ENCODE measurements at places on chromosomes 11 and 22.

DNA sequence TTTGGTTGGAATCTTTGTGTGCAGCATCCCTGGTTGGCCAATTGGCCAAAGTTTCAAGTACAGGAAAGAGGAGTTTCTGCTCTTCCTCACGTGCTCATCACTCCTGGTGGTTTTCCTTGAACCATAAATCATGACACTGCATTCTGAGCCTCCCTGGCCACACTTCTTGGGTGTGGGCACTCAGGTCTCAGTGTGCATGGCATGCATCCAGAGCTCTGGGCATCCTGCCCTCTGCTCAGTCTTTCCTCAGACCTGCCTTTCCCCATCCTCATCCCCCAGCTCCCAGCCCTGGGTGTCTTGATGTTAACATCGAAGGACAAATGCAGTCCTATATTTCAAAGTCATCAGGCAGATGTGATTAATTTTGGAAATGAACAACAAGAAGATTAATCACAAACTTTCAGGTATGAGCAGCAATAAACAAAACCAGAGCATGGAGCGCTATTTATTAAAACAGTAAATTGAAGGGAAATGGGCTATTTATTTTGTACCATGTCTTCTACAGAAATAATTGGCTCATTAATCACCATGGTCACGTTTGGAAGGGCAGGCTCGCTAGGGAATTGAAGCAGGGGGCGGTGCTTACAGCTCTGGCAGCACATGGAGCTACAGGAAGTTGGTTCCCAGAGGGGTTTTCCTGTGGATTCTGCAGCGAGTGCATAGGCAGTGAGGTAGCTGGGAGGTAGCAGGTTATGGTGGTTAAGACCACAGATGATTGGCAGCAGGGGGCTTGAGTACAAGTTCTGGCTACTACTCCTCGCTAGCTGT, 89.6 kb downstream of the CSNK2A3 start:
- no peak for DNase-seq

- no peak for DNase-seq
These were observed 1493.7 kb downstream of the TBC1D22A start for GRCh38 chr22:48256041-48256739.

DNA sequence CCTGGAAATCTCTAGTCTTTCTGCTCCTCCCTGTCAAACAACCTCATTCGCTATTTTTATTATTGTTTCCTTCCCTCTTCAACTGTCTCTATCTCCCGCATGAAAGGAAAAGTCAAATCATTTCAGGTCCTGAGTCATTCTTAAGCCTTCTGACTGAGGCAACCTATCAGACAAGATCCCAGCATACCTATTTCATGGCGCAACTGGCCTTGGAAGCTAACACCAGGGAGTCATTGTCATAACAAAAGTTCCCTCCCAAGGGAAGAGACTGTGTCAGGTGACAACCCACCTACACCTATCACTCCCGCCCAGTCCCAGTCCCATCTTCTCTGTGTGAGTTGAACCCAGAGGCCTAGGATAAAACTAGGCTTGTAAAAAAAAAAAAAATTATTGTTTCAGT, 10.2 kb upstream of the ARHGAP42 start:
- DNase-seq = no peak

GRCh38 chr11:133545199-133545803, 13.0 kb upstream of the OPCML start:
- DNase-seq = no peak

- no peak for DNase-seq
These were observed 114.2 kb downstream of the CHST1 start for GRCh38 chr11:45551191-45551713.

GRCh38 chr11:104098132-104098531, 61.7 kb downstream of the DDI1 start:
- no peak for DNase-seq

DNA sequence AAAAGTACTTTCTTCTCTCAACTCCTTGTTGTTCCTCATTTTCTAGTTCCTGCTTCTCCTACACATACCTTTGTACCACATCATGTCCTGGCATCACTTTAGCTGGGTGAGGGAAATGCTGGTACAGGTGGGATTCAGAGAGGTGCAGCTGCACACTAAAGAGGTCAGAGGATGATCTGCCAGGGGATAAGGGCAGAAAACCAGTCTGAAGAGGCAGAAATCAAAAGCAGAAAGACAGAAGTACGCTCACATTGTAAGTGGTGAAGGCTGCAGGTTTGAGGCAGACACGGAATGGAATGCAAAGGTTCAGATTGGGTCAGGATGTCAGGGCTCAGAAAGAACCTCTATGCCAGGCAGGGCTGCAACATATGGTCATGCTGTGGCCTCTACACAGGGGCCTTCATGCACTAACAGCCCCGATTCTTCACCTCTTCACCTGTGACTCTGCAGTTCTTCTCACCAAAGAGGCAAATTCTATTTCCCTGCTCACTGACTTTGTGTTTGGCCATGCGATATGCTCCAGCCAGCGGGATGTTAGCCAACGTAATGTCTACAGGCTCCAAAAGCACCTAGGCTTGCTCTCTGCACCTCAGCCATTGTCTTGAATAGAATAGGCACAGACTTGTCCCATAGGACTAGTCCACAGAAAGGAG, 373.7 kb downstream of the NXPE2 start:
- DNase-seq = no peak

- DNase-seq = peak; percentile 91
These were observed 7.8 kb upstream of the L3MBTL2 start for GRCh38 chr22:41197038-41197972.

DNA sequence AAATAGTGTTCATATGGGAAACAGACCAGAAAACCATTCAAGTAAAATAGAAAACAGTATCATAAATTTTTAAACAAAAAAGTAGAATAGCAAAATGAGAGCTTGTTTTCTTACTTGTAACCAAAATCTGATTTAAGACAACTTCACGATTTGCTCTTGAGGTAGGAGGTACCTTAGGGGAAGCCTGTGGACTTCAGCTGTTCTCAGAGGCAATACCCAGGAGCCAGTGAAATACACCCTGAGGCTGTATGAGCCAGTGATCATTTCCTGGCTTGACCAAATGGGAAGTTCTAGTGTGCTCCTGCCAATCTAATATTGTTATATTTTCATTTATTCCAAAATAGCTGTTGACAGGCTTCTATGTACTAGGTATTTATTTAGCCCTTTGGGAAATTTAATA, 104.8 kb downstream of the ARHGAP42 start:
- DNase-seq = no peak

- DNase-seq = no peak
These were observed 128.0 kb downstream of the MICAL2 start for GRCh38 chr11:12238420-12238819.

DNA sequence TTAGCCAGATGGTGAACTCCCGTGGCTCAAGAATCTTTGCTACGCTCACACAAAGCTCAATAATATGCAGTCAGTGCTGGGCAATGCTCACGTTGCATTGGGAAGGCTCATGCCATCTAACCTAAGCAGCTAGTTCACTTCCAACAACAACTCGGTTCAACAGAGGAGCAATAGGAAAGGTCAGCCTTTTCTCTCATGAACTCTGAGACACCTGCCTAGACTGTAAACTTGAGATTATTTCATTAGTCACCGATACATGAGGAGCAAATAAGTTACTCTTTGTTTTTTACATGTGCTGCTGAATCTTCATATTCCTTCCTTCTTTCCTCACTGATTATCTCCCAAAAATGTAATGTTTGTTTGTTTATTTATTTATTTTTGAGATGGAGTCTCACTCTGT, 9.0 kb downstream of the SLC5A4 start:
- DNase-seq = no peak

GRCh38 chr11:57713835-57714234, 1.4 kb downstream of the TMX2 start:
- DNase-seq = no peak

- no peak for DNase-seq
These were observed 54.1 kb upstream of the LINC01488 start for GRCh38 chr11:69427337-69427736.

- no peak for DNase-seq
These were observed 7.6 kb downstream of the TP53I11 start for GRCh38 chr11:44943118-44943517.

DNA sequence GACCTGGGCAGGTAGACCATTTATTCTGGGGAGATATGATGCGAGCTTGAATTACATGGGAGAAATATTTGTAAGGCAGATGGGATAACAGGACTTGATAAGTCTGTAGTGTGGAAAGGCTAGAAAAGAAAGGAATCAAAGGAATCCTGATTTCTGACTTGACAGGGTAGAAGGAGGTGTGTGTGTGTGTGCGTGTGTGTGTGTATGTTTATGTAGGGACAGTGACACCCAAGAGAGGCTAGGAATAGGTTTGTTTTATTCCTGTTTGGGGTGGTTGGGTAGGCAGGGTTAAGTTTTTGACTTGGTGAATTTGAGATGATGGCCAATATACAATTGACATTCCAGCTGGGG, 390 bp upstream of the HTATIP2 start:
- DNase-seq = no peak

DNA sequence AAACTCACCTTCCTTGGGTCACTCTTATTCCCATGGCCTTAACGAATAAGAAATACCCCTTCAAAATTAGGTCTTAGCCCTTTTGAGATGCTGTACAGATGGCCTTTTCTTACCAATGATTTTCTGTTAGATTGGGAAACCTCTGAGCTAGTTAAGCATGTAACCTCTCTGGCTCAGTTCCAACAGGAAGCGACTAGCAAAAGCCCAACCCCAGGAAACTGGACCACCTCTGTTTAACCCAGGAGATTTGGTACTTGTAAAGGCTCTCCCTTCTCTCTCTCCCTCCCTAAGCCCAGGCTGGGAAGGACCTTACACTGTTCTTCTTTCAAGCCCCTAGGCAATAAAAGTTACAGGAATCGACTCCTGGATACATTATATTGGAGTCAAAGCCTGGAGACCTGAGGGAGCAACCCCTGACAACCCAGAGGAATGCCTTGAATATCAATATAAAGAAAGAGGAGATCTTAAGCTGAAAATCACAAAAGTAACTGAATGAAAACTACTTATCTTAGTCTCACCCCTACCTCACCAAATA, 11.7 kb downstream of the APIP start:
- no peak for DNase-seq

DNA sequence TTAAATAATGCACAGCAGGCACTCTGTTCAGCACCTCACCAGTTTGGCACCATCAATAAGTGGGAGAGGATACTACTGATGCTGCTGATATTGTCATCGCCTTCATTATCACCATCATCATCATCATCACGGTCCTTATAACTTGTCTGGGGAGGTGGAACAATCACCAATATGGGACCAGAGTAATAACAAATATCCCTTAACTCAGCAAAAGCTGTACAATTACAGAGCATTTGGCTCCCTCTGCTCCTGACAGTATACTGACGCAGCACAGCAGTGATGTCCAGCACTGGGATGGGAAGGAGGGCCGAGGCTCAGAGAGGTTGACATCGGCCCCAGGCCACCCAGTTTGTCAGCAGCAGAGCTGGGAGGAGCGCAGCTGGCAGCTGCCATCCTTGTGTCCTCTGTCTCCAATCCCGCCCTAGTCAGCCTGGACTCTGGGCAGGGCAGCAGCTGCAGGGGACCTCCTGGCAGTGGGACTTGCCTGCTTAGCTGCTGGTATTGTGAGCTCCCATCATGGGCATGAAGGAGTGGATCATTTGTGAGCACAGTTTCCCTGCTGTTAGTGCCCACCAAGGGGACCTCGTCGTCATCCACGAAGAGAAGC, 90.0 kb downstream of the DHCR7 start:
- no peak for DNase-seq

- no peak for DNase-seq
These were observed 15.9 kb downstream of the PTDSS2 start for GRCh38 chr11:465896-466530.

DNA sequence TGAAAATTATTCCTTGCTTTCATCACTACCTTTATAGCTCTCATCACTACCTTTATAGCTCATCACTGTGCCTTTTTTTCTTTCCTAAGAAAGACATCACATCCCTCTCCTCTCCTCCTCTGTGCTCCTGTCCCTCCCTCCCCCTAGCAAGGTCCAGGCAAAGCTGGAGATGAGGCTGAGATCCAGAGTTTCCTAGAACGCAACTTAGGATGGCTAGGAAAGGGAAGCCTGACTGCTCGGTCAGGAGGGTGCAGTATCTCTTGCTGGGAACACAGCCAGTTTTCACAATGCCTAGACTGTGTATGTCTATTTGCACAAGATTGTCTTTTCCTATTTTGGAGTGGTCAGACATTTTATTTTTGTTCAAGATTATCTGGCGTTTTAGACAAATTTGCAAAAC, 24.7 kb downstream of the TUB start:
- no peak for DNase-seq

GRCh38 chr11:11987503-11988022, 20.9 kb downstream of the DKK3 start:
- no peak for DNase-seq

- DNase-seq = no peak
These were observed 96.1 kb upstream of the AKIP1 start for GRCh38 chr11:8814923-8815240.

Measured in CD4-positive, alpha-beta T cell treated with Interleukin-6 for 4 hours (primary cell).